NCI-H1436 treated with DMSO at 0.1 percent for 48 hours (cell line): ENCODE measurements at places on chromosomes 16 and 17.

GRCh38 chr16:57826706-57827625 lies 24.7 kb upstream of the KIFC3 start:
- DNase-seq: no peak

DNA sequence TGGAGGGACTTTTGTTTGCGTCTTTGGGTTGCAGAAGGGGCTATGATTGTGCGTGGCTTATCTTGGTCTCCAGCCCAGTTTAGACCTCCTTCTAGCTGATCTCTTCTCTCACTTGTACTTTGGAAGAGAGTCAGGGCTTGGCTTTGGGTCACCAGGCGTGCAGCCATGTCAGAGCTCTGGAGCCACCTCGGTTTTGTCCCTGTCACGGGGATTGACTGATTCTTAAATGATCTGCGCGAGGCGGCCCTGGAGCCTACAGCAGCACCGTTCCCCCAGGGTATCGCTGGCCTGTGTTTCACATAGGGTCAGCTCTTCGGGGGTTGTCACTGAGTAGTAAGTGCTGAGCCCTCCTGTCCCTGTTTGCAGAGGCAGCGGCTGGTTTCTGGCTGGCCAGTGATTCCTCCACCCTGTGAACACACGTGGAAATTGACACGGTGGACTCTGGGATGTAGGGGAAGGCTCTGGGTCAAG lies 209.8 kb upstream of the CHMP6 start:
- DNase-seq: no peak

DNA sequence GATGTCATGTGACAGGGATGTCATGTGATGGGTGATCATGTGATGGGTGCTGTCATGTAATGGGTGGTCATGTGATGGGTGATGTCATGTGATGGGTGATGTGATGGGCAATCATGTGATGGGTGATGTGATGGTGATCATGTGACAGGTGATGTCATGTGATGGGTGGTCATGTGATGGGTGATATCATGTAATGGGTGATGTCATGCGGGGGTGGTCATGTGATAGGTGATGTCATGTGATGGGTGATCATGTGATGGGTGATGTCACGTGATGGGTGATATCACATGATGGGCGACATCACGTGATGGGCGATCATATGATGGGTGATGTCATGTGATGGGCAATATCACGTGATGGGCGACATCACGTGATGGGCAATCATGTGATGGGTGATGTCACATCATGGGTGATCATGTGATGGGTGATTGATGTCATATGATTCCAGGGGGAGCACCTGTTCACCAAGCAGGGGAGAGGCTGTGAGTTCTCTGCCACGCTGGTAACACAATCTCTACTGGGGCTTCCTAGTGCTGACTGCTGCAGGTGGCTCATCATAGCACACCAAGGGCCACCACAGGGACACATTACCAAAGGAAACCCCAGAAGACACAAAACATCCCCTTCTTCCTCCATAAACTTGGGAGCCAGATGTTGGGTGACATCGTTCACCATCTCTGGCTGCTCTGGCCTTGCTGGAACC lies 16.5 kb downstream of the CD300LB start:
- DNase-seq: no peak

- no peak for DNase-seq
Measured at GRCh38 chr17:83171661-83172060, 92.3 kb downstream of the METRNL start.
